ENCODE measurements at places on chromosomes 13 and 19.

DNA sequence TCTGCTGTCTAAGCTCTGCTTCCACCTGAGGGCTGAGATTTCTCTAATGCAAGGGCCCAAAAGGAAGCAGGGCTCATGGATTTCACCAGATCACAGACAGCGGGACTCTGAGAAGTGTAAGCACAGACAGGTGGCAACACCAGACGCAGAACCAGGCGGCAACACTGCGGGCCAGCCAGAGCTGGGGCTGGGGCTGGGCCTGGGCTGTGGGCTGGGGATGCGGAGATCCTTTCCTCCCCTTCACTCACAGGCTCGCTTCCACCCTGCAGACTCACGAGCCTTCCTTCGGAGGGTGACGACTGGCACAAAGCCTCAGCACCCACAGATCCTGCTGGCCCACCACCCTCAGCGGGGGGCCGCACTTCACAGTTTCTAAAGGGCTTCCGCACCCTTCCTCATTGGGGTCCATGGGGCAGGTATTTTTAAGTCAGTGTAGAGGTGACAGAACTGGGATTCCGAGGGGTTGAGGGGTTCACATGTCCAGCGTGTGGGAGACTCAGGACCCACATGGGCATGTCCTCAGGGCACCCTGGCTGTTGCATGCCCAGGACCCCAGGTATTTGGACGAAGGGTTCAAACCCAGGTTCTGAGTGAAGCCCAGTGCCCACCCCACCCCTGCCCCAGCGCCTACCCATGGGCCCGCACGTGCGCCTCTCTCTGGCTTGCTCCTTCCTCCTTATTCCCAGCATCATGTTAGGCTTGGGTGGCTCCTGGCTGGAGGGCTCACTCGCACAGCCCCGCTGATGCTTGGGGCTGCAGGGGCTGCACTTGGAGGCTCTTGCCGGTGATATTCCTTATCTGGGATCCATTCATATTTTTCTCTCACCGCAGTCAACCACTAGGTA is 137.3 kb upstream of the GPR12 start:
- no peak for DNase-seq

GRCh38 chr13:76764429-76764828 is 121.8 kb downstream of the KCTD12 start:
- DNase-seq = no peak

GRCh38 chr13:100602493-100603111 is 14.0 kb upstream of the GGACT start:
- DNase-seq = no peak

DNA sequence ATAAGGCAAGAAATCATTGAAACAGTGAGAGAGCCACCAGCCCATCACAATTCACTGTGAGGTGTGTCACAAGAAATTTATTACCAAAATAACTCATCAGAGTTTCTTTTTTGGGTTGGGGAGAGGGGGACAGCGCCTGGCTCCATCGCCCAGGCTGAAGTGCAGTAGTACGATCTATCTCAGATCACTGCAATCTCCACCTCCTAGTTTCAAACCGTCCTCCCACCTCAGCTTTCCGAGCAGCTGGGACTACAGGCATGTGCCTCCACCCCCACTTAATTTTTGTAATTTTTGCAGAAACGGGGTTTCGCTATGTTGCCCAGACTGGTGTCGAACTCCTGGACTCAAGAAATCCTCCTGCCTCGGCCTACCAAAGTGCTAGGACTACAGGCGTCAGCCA is 3.6 kb downstream of the IFNL1 start:
- no peak for DNase-seq

DNA sequence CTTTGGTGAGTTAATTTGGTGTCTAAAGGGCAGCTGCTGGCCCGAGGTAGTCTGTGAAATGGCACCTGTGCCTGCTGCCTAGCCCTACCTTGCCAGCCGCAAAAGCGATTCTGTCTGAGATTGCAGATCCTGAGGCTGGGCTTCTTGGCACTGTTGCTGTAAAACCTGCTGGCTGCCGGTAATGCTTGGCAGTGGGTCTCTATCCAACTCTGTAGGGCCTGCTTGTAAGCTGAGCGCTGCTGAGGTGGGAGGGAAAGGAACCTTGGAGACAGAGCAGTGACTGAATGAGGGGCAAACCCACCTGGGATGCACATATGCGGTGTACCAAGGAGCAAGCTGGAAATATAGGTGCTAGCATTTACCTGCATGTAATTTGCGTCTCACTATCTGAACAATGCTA is 11.7 kb downstream of the LCP1 start:
- DNase-seq = no peak

- DNase-seq = no peak
Observed at GRCh38 chr19:12774588-12775555, at the start of gene HOOK2. HOOK2 (minus strand) TSS chr19:12775552; CDS start chr19:12775449, 103 bp downstream.

DNA sequence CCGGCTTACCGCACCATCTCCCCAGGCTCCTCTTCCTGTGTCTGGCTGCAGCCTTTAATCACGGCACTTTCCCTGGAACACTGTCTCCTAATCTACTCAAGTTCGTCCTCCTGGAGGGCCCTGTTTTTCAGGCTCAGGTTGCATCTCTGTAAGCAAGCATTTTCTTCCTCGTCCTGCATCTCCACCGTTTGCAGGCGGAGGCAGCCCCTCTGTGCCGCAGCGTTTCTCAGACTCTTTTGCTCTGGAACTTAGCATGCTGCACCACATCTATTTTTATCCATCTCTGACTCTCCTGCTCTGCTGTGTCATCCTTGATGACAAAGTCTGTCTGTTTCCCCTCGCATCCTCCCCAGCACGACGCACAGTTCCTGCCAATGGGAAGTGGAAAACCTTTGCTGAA is 117.5 kb downstream of the ATP8A2 start:
- no peak for DNase-seq

DNA sequence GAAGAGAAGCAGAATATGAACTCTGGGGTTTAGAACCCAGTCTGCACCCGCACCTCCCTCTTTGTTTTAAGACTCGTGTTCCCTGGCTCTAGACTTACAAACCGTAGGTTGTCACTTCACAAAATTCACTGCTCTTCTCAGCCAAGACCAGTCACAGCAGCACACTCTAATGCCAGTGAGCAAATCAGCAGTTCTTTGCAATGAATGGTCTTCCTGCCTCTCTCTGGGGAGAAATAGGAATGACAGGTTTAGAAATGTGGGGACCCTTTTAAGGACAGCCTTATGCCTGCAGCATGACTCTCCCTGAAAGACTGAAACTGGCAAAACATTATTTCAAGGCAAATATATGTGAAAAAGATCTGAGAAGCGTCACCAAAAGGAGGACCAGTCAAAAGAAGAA is 156.9 kb downstream of the KCTD15 start:
- DNase-seq = no peak

GRCh38 chr19:13959962-13960862 is 7.9 kb downstream of the DCAF15 start:
- no peak for DNase-seq

DNA sequence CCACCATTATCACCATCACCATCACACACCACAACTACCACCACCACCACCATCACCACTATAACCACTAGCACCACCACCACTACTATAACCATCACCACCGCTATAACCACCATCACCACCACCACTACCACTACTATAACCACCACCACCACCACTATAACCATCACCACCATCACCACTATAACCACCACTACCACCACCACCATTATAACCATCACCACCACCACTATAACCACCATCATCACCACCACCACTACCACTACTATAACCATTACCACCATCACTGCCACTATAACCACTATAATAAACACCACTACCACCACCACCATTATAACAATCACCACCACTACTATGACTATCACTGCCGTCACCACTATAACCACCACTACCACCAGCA is 173.2 kb downstream of the DCLK1 start:
- no peak for DNase-seq

DNA sequence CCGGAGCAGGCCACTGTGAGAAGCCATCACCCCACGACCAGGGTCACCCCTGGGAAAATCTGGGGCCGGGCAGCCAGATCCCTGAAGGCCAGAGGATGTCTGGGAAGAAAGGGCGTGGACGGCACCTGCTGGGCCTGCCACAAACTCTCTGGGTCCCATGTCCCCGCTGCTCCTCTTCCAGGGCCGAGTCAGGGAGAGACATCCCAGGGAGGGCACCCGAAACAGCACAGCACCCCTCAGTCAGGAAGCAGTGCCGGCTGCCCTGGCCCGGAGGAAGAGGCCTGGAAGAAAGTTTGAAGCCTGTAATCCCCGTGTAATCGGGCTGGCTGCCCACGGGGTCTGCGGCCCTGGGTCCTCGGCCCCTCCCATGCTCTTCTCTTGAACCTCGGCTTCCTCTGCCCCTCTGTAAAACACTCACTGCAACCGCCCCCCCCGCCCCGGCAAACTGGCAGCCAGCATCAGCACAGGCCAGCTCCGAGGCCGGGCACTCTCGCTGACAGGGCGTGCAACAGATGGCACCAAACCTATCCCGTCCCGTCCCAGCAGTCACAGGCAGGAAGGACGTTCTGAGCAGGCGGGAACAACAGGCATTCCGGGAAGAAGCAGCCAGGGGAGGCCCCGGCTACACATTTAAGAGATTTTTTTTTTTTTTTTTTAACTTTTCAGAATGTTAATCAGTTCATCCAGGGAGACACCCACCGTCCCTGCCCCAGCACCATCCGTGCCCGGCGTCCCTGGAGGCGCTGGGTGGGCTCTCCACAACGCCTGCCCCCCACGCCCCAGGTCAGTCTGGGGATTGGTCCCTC is 1.5 kb downstream of the SBNO2 start:
- DNase-seq = no peak

DNA sequence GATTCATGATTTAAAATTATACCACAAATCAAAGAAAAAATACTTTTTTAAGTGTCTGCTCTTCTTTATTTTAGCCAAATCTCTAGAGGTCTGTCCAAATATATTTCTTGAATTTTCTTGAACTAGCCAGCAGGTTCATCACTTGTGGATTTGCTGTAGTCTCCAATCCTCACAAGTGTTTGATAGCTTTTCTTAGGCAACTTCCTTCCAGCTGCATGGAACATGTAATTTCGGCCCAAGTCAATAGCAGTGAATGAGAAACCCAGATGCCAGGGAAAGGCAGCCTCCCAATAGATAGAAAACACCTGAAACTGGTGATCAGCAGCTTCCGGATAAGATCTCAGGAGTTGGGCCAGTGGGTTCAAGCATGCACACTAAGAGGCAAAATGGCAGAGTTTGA is 15.6 kb upstream of the RNASEH2B start:
- DNase-seq = no peak

- no peak for DNase-seq
Observed at GRCh38 chr13:59774491-59774971, 389.2 kb downstream of the DIAPH3 start.

- no peak for DNase-seq
Observed at GRCh38 chr19:19420570-19421298, 15.3 kb downstream of the GATAD2A start.

GRCh38 chr19:49356382-49356781 is 5.8 kb downstream of the TEAD2 start:
- DNase-seq = no peak

- DNase-seq = no peak
Observed at GRCh38 chr19:23772675-23773063, 14.0 kb upstream of the ZNF681 start.

DNA sequence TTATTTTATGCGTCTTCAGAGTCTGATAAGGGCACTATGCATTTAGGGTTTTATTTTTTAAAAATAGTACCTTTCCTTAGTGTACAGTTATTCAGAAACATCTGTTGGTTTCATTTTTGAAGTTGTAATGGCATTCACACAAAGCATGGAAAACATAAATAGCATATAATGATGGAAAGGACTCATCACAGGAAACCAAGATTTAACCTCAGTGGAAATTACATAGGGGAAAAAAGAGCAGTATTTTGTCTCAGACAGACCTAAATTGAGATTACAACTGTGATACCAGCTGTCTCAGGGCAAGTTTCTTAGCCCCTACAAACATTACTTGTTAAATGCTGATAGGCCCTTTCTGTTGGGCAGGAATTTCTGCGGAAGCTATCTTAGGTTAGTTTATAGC is 57.2 kb downstream of the NHLRC3 start:
- DNase-seq = no peak

- DNase-seq = no peak
Observed at GRCh38 chr13:98267080-98267912, 90.2 kb upstream of the RNF113B start.

DNA sequence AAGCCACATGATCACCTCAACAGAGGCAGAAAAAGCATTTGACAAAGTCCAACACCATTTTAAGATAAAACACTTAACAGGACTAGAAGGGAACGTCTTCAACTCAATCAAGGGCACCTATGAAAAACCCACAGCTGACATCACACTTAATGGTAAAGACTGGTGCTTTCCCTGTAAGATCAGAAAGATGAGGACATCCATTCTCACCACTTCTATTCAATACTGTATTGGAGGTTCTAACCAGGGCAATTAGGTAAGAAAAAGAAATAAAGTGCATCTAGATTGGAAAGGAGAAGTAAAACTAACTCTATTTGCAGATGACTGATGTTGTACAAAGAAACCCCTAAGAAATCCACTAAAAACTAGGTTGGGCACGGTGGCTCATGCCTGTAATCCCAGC is 11.2 kb upstream of the AKAP8 start:
- no peak for DNase-seq

DNA sequence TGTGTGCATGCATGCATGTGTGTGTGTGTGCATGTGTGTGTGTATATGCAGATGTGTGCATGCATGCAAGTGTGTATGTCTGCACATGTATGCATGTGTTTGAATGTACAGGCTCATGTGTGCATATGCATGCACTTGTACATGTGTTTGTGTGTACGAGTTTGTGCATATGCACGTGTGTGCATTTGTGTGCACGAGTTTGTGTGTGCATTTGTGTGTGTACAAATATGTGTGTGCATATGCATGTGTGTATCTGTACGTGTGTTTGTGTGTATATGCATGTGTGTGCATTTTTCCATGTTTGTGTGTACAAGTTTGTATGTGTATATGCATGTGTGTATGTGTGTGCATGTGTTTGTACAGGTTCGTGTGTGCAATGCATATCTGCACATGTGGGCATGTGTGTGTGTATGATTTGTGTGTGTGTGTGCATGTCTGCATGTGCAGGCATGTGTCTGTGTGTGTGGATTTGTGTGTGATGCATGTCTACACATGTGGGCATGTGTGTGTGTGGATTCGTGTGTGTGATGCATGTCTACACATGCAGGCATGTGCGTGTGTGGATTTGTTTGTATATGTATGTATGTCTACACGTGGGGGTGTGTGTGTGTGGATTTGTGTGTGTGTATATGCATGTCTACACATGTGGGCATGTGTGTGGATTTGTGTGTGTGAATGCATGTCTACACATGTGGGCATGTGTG is 57.1 kb downstream of the F2RL3 start:
- DNase-seq = no peak

- no peak for DNase-seq
Observed at GRCh38 chr19:3868770-3869456, at the start of gene ZFR2. ZFR2 (minus strand) TSS chr19:3869038; CDS start chr19:3869017, 21 bp downstream.

DNA sequence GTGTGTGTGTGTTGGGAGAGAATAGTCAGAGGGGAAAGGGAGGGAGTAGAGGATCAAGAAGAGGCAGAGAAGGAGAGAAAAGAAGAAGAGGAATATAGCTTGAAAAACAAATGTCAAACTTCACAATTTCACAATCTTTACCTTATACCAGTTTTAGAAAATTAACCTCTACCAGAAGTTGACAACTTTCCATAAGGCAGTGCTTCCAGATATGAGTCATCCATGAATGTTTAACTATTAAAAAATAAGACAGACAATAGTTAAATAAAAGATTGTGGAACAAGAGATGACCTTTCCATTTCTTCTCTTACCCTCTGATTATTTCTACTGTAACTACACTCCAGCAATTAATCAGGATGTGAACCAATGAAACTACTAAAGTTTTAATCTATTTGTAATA is 229.4 kb downstream of the ITGBL1 start:
- no peak for DNase-seq

All from GM06990 (cell line).